MCF 10A (cell line): ENCODE measurements at places on chromosomes 3 and 15.
A peak's percentile ranks its signal among the peaks of the same experiment; 100 is the strongest.

GRCh38 chr3:34229876-34230275, 431.4 kb downstream of the PDCD6IP start:
- H3K36me3 ChIP-seq, result no peaks in the 10 kb centered on the region
- H3K4me1 ChIP-seq, result no peaks in the 10 kb centered on the region

- no peak for DNase-seq
- H3K4me3 ChIP-seq, result no peak overlapping the region
- H3K4me1 ChIP-seq, result peaks cover 4% of the 10 kb centered on the region
- H3K27me3 ChIP-seq, result peaks cover 99% of the 10 kb centered on the region
- no peaks in the 10 kb centered on the region for H3K36me3 ChIP-seq
Observed at GRCh38 chr3:35644451-35644850, 5.1 kb downstream of the ARPP21 start.

DNA sequence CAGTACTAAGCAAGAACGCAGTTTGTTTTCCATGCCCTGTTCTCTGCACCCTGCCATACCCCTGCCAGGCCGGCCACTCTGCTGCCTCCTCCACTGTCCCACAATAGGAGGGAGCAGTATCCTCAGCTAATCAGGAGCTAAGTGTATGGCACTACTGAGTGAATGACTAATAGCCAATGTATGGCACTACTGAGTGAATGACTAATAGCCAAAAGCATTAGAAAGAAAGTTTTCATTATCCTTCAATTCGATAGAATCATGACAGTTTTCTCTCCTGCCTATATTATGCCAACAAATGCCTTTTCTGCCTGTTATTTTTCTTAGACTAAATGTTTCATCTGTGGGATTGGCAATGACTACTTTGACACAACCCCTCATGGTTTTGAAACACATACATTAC, 107.5 kb upstream of the CHRM5 start:
- no peak overlapping the region for H3K4me3 ChIP-seq
- H3K27me3 ChIP-seq, result no peaks in the 10 kb centered on the region
- peak overlapping the region; percentile 20 for H3K27ac ChIP-seq
- peak; percentile 55 for DNase-seq

- peaks cover 6% of the 10 kb centered on the region for H3K36me3 ChIP-seq
- no peak overlapping the region for H3K27ac ChIP-seq
- peak; percentile 23 for DNase-seq
- no peak overlapping the region for H3K4me3 ChIP-seq
Observed at GRCh38 chr15:73388256-73388781, 19.6 kb upstream of the HCN4 start.

DNA sequence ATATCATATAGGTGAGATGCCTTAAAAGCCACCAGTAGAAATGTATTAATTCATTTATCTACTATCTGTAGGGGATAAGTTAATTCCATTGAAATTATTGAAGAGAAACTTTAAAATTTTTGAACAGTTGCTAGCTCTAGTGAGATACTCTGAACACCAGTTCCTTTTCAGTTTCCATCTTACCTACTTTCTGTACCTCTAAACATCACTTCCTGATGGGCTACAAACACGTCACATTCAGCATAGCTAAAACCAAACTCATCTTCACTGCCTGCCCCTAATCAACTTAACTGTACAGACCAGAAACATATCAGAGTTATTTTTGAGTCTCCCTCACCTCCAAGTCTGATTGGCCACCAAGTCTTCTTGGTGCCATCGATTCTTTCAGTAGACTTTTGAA, 88.9 kb downstream of the FEZF2 start:
- H3K4me3 ChIP-seq, result no peak overlapping the region
- no peak overlapping the region for H3K27ac ChIP-seq
- H3K36me3 ChIP-seq, result peaks cover 40% of the 10 kb centered on the region
- DNase-seq, result no peak
- no peaks in the 10 kb centered on the region for H3K4me1 ChIP-seq
